ENCODE measurements at places on chromosomes 6 and 20.

DNA sequence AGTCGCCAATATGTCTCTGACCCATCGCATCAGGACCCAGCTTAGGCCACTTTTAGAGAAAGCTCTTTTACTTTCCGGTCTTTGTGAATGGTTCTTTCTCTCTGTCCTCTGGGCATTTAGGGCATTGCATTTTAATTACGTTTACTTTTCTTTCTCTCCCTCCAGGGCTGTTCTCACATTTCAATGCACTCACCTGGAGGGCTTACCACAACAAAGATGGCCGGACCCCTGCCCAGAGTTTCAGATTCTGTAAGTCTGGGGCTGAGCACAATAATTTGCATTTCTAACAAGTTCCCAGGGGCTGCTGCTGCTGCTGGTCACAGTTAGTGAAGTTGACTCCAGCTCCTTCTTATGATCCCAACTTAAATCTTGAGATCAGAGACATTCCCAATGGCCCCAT, 3.0 kb downstream of the ANKRD66 start:
- DNase-seq = no peak

- no peak for DNase-seq
Measured at GRCh38 chr20:32839227-32839981, 19.3 kb upstream of the EFCAB8 start.

GRCh38 chr20:37437676-37438075, 83.4 kb upstream of the NNAT start:
- DNase-seq = no peak

DNA sequence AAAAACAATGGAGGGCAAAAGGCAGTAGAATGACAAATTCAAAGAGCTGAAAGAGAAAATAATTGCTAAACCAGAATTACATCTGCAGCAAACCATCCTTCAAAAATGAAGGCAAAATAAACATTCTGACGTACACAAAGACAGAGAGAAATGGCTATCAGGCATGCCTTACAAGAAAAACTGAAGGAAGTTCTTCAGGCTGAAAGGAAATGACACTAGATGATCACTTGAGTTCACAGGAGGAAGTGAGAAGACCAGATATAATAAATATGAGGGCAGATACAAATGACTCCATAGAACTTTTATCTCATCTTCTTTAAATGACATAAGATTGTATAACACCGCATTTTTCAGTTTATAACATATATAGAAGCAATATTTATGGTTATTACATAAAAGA, 30.0 kb downstream of the DZANK1 start:
- DNase-seq = no peak

DNA sequence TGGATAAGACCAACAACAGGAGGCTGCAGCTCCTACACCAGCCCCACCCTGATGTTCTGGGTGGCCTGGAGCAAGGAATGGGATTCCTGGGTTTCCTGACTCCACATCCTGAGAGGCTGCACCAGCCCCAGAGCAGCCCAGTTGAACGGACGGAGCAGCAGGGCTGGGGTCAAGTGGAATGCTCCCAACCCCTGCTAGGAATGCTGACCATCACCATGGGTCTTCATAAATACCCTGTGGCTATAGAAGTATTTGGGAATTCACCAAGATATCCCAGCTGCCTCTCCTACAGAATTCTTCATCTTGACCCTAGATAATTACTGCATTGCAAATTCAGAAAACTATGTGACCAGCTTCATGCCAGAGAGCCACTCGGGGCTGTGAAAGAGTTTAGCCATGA, 180.3 kb downstream of the THBS2 start:
- DNase-seq = peak; percentile 98

Data from AG04449 (cell line).